Subcutaneous preadipocyte (primary cell): ENCODE measurements at places on chromosomes 13 and 19. TPM values are rescaled to one million over a fixed set of nuclear protein-coding genes. Genes with fewer than 3 reads are reported as not detected.

Gene MCEMP1
- not detected in 2 replicates for total RNA-seq

Gene SHD
- total RNA-seq = not detected in 2 replicates

Gene MATK
- under 0.01 and 0.98 TPM in 2 replicates for total RNA-seq

Gene TBXA2R
- total RNA-seq = 0.73 and 1.8 TPM in 2 replicates

Gene DNAJC15
- total RNA-seq = 8.8 and 13.7 TPM in 2 replicates

Gene SLC25A41
- not detected in 2 replicates for total RNA-seq

Gene ATP4B
- not detected in 2 replicates for total RNA-seq

Gene ZNF613
- 2.9 and 3.7 TPM in 2 replicates for total RNA-seq

Gene KLK7
- not detected in 2 replicates for total RNA-seq

Gene GNG7
- under 0.01 TPM in 2 replicates for total RNA-seq

Gene CLIP3
- 5.5 and 6.2 TPM in 2 replicates for total RNA-seq

Gene CYP4F12
- 0.39 and 2.6 TPM in 2 replicates for total RNA-seq

Gene PCP2
- total RNA-seq = not detected in 2 replicates

Gene MAP4K1
- total RNA-seq = under 0.01 TPM in 1 of 2 replicates, not detected in the other

Gene TMPRSS9
- under 0.01 TPM in 1 of 2 replicates, not detected in the other for total RNA-seq

Gene SOX1
- total RNA-seq = not detected in 2 replicates

Gene SELENOV
- not detected in 2 replicates for total RNA-seq

Gene TNFSF9
- 1.5 and 2.3 TPM in 2 replicates for total RNA-seq

Gene ZNF564
- total RNA-seq = 3.3 and 4.0 TPM in 2 replicates

Gene OR7C1
- not detected in 2 replicates for total RNA-seq

Gene GSX1
- not detected in 2 replicates for total RNA-seq

Gene ZNF791
- total RNA-seq = 10.3 and 12.7 TPM in 2 replicates

Gene C1QTNF9
- not detected in 2 replicates for total RNA-seq

Gene LAIR1
- total RNA-seq = not detected in 2 replicates

Gene AP1M2
- total RNA-seq = not detected in 2 replicates

Gene CALR3
- total RNA-seq = not detected in 2 replicates

Gene IZUMO2
- not detected in 2 replicates for total RNA-seq

Gene RNF113B
- total RNA-seq = not detected in 2 replicates

Gene NLRP11
- not detected in 2 replicates for total RNA-seq

Gene SIAH3
- not detected in 2 replicates for total RNA-seq

Gene XPO4
- 18.7 and 30.1 TPM in 2 replicates for total RNA-seq

Gene SHISA7
- not detected in 2 replicates for total RNA-seq

Gene COX6B2
- total RNA-seq = not detected in 2 replicates

Gene LILRB5
- total RNA-seq = not detected in 2 replicates

Gene YIPF2
- total RNA-seq = 58.8 and 62.4 TPM in 2 replicates

Gene ZFR2
- total RNA-seq = not detected in 2 replicates

Gene ATP8B3
- total RNA-seq = 1.8 and 2.0 TPM in 2 replicates

Gene PDS5B
- total RNA-seq = 20.2 and 26.2 TPM in 2 replicates

Gene HSH2D
- total RNA-seq = not detected in 2 replicates

Gene GGN
- total RNA-seq = 0.37 and 0.78 TPM in 2 replicates

Gene CRX
- not detected in 2 replicates for total RNA-seq

Gene KLK15
- total RNA-seq = not detected in 2 replicates

Gene CBARP
- 2.9 and 4.7 TPM in 2 replicates for total RNA-seq

Gene PSG1
- under 0.01 TPM in 2 replicates for total RNA-seq

Gene LTBP4
- 20.7 and 36.0 TPM in 2 replicates for total RNA-seq

Gene LYPD5
- total RNA-seq = 0.73 TPM in 1 of 2 replicates, not detected in the other

Gene NAPSA
- under 0.01 and 0.20 TPM in 2 replicates for total RNA-seq

Gene CD209
- not detected in 2 replicates for total RNA-seq

Gene KIR2DL3
- total RNA-seq = not detected in 2 replicates

Gene TDRD12
- total RNA-seq = 0.20 and 0.73 TPM in 2 replicates

Gene ZNF708
- total RNA-seq = 4.4 and 6.3 TPM in 2 replicates

Gene ZNF723
- total RNA-seq = not detected in 2 replicates
